Neural progenitor cell (in vitro differentiated cells): ENCODE measurements at places on chromosomes 1 and 21.

GRCh38 chr1:19786988-19787423 is 12.7 kb downstream of the TMCO4 start:
- no peak for DNase-seq

DNA sequence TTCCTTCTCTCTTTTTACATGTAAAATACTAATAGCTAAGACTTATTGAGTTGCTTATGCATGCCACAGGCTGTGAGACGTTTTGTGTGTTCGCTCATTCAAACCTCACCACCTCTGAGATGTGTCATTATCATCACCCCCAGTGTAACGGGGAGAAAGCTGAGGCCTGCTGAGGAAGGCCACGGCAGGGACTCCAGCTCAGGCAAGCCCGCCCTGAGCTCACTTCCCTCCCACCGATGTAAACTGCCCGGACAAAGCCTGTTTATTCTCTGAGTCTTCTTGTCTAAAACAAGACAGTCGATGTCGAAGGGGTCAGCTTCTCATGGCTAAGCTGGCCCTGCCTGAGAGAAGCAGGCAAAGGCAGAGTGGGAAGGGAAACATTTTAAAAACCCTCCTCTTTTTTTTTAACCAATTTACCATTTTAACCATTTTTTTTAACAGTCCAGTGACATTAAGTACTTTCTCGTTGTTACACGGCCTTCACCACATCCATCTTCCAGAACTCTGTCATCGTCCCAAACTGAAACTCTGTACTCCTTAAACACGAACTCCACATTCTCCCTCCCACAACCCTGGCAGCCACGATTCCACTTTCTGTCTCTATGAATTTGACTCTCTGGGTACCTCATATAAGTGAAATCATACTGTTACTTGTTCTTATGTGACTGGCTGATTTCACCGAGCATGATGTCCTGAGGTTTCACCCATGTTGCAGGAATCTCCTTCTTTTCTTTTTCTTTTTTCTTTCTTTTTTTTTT is 204.8 kb upstream of the GALNT2 start:
- DNase-seq: peak; percentile 69

GRCh38 chr1:227728059-227728891 is 6.8 kb downstream of the JMJD4 start:
- peak; percentile 89 for DNase-seq

DNA sequence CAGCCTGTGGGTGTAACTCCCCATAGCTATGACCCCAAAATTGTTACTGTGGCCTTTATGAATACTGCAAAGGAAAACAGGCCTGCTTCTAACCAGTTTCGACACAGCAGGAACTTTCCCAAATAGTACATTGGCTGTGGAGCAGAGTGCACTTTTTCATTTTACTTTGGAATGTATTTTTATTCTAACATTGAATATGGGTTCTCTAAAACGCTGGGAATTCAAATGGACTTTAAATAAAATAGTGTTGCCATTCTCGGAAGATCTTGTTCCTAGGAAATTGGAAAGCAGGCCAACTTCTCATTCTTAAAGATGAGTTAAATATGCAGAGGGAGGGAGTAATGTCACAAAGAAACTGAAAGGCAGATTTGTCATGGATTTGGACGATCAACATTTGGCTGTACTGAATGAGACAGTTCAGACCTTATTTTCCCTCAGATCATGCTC is 39.6 kb upstream of the ARHGAP29 start:
- DNase-seq: no peak

- peak; percentile 92 for DNase-seq
Observed at GRCh38 chr1:154627257-154628120, 19.5 kb upstream of the ADAR start.

DNA sequence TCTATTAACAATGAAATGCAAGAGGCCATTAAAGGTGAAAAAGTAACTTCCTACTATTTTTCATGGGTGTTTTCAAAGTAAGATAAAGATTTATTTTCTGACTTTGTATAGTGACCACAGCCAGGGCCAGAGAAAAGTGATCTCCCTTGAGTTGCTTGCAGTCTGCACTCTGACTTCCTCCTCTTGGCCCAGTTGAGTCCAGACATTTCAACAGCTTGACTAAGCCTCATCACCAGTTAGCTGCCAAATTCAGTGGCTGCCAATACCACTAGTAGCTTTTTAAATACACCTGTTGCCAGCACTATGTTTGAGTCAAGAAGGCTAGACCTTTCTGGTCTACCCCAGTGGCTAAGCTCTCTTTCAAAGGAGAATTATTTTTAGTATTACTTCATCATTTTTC is 3.7 kb upstream of the NEK7 start:
- no peak for DNase-seq

DNA sequence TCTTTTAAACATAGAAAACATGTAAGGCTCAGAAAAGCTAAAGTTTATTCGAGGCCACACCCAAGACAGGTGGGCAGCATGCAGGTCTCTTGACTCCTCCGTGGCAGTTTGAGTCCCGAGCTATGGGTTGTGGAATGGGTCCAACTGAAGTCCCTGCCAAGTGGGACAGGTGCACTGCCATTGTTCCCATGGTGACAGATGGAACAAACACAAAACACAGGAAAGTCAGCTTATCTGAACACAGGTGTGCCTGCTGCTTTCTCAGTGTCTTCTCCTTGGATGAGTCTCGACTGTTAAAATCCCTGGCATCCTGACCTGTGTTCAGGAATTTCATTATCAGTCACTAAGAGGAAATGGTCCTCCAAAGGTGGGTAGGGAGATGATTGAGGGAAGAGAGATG is 99.0 kb upstream of the RAB4A start:
- DNase-seq: no peak

DNA sequence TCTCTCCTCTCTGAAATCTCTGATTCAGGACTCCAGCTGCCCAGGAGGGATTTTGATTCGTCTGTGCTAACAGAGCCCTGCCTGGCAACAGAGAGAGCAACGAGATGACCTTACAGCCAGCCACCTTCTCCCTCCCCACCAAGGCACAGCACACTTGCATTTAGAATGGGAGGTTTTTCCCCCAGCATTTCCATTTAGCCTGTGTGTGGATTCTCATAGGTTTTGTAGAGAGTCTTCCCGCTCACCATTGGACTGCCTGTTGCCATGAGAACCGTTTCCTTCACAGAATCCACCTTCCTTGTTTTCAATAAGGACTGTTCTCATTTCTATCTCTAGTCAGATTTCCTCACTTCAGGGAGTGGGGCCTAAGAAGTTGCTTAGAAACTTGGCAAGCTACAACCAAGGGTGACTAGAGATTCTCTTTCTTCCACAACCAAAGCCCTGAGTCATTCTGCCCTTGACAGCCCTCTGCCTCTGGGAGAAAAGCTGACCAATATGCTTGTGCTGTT is 5.8 kb upstream of the IKBKE start:
- no peak for DNase-seq

GRCh38 chr1:70440642-70441391 is 29.7 kb downstream of the CTH start:
- no peak for DNase-seq

- peak; percentile 81 for DNase-seq
Observed at GRCh38 chr1:7046314-7046713, 261.1 kb downstream of the CAMTA1 start.
